Activated CD4-positive, CD25-positive, alpha-beta regulatory T cell treated with anti-CD3 and anti-CD28 coated beads, Interleukin-2, amount 50 U/mL, for 24 hours (primary cell): ENCODE measurements at places on chromosomes 3 and 15.

DNA sequence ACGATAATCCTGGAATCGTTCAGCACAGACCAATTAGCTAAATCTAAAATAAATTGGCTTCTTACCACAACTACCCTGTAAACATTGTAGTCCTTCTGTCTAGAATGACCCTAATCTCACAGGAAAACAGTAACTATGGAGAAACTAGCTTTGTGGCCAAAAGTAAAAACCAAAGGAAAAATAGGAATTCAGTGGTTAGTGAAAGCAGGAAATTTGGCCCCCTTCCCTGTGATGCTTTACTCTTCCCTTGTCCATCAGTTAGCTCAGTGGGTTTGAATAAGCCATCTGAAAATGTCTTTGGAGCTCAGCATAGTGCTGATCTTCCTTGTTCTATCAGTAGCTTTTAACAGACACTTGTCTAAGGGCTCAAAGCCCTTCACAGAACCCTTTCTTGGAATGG lies 1.6 kb downstream of the NMD3 start:
- ATAC-seq = no peak

GRCh38 chr3:9876991-9877390 lies 3.1 kb downstream of the CIDEC start:
- ATAC-seq = no peak

DNA sequence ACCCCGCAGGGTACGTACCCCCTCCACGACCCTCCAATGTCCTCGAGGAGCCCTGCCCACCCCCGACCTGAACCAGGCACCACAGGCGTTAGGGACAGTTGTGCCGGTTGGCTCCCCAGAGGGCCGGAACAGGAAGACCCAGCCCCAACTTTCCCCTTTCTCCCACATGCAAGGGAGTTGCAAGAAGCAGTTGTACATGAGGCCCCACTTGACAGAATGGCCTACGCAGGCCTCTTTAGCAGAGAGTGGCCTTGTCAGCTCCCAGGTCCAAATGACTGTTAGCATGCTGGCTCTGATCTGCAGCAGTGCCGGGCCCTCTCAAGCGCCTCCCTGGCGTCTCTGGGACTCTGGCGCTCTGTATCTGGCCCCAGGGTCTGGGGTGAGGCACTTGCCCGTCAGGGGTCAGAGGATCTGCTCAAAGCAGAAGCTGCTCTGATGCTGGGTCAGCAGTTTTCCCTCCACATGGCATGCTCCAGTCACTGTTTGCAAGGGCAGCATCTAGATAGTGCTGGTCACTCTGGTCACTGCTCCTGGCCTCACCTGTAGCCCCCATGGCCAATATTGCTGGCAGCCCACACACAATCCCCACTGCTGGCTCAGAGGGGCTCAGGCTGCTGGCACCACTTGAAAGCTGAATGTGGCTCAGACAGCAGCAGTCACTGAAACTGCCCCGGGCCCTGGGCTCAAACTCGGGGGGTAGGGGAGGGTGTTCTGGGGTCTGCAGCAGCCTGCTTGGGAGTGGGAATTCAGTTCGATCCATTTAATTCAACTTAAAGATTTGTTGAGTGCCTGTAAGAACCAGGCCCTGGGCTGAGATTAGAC lies 254.5 kb downstream of the FAM43A start:
- ATAC-seq = no peak

- ATAC-seq = no peak
These were observed 335.1 kb upstream of the DCBLD2 start for GRCh38 chr3:99236576-99236975.

DNA sequence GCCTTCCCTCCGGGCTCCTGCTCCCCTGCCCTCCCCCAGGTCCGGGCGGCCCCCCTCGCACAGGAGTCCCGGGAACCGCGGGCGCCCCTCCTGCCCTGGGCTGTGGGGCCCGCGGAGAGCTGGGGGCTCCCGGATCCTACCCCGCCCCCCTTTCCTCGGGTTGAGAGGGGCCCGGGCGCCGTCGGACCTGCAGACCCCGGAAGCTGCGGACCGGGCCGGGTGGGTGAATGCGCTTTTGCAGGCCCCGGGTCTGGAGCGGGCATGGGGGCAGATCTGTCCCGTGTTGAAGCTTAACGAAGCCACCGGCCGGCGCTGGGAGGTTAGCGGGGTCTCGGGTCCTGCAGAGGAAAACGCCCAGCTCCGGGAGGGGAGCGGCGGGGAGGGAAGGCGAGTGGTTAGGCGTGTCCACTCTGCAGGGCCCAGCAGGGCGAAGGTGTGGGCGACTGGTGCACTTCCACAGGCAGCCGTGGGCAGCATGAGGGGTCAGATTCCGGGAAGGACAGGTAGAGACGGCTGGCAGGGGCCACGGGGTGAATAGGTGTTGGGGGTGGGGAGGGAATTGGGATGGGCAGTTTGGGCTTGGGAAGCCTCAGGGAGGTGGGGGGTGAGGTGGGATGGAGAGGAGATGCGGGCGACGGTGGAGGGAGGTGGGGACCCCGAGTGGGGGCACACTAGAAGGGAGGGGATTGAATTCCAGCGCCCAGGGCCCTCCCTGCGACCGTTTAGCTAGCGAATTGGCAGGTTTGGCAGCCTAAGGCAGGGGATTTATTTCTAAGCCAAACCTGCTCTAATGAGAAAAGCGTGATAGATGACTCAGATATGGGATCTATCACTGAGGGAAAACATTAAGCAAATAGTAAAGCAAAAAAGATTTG lies 635 bp downstream of the CD276 start:
- ATAC-seq = no peak

GRCh38 chr15:69209661-69210060 lies 49.2 kb downstream of the GLCE start:
- ATAC-seq = no peak

DNA sequence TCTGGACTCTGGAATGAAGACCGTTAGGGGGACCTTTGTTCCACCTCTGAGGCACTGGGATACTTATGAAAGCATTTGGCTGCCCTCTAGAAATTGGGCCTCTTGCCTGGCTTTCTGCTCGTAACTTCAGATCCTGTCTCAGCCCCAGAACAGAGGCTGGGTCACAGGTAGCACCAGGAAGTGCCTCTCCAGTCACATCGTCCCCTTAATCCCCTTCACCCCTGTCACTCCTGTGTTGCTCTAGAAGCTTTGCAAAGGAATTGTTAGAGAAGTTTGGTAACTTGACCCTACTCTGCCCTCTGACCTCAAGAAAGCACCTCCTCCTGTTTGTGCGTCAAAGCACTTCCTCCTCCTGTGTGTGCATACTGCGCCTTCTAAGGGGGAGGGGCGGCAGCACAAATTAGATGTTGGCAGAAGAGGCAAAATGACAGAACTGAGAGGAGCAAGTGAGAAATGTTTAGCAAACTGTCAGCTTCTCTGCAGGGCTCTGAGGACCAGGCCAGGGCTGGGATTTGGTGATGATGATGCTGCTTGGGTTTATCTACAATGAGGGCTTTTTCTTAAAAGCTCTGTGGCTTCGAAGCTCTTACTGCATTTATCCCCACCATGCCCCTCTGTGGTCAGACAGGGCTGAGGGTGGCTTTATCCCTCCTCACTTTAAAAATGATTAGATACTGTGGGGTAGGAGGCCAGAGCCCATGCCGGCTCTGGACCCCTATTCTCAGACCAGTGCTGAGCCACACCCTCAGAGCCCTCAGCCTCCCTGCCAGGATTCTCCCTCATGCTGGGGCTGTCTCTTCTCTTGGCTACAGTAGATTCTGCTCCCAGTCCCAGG lies 76.2 kb downstream of the LARS2 start:
- ATAC-seq = no peak

GRCh38 chr15:32873284-32874114 lies 155.7 kb downstream of the GREM1 start:
- no peak for ATAC-seq

DNA sequence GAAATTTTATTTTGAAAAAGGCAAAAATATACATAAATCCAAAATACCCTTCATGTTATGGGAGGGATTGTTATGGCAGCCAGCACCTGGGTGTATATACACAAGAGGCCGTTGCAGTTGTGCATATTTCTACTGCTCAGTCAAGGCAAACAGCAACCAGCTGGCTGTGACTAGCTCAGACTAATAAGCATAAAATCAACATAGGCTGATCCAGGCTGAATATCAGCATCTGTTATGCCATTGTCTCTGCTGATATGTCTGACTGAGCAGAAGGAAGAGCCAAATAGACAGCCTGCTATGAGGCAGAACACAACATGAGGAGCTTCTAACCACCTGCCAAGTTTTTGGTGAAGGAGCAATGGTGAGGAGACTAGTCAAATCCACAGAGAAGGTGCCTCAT lies 457.5 kb upstream of the ALCAM start:
- ATAC-seq = no peak

DNA sequence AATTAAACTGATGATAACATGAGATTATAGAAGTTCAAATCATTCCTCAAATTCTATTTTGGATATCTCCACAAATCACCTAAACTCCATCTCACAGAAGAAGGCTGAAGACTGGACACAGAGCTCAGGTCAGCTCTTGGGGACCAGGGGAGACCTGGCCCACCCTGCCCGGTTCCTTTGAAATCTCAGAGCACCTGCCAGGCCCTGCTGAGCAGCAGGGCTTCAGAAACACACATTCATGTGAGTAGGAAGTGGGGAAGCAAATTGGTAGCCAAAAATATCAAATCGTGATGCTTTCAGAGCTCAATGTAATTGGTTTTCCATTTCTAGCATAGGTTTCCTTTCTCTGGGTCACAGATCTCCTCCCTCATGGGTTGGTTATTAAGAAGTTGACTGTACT lies 76.2 kb downstream of the OCA2 start:
- ATAC-seq = no peak
